Activated CD4-positive, alpha-beta T cell treated with anti-CD3 and anti-CD28 coated beads, Interleukin-2, amount 50 U/mL, for 4 hours (primary cell): ENCODE measurements at places on chromosomes 6 and 20.

GRCh38 chr6:100084316-100084990 is 90.4 kb upstream of the MCHR2 start:
- no peak for DNase-seq

DNA sequence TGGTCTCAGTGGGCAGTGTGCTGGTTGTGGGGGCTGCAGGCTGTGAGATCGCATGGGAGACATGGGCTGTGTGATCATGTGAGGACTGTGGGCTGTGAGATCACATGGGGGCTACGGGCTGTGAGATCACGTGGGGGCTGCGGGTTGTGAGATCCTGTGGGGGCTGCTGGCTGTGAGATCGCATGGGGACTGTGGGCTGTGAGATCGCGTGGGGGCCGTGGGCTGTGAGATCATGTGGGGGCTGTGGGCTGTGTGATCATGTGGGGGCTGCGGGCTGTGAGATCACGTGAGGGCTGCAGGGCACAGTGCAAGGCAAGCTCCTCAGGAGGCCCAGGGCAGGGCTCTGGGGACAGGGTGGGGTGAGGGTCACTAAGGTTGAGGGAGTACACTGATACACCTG is 140.5 kb upstream of the CST7 start:
- no peak for DNase-seq

GRCh38 chr20:61378694-61379355 is 126.8 kb downstream of the CDH4 start:
- DNase-seq, result no peak

DNA sequence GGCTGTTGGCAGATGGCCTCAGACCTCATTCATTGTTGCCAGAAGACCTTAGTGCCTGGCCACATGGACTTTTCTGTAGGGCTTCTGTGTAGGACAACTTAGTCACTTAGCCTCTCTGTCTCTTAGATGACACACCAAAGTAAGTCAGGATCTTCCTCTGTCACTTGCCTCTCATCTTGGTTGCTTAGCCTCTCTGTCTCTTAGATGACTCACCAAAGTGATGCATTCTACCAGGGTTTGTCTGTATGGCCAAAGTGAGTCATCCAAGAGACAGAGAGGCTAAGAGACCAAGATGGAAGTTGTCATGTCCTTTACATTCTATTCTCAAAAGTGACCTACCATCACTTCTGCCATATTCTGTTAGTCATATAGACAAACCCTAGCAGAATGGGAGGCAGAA is 255.9 kb upstream of the DEFB112 start:
- DNase-seq, result no peak

DNA sequence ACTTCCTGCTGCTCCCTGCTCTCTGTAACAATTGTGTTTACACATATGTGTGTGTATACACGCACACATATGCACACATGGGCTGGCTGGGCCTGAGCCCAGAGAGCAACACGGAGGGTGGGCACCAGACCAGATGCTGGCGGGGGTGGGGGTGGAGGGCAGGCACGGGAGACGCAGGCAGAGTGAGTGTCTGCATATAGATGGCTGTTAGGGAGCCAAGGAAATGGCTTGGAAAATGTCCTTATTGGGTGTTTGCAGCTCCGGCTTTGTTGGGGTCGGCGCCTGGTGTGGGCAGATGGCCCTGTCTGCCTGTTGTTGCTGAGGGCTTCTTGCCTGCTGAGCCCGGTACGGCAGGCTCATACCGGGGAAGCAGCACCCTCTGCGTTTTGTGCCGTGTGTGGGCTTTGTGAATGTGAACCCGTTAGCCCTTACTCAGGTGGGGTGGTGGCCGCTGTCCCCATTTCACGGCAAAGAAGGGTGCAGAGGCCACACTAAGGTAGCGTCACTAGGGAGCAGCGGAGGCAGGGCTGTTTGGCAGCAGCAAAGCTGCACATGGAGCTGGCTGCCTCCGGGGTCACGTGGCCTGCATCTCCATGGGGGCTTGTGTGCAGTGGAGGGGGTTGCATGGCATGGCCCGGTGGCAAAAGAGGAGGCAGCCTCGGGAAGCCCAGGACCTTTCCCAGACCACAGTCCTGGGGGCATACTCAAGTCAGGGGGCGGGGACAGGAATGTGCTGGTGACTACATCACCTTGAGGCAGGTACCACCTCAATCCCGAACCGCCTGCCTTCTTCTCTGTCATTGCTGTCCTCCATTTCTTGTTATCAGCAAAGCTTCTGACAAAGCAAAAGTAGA is 47.4 kb upstream of the SRF start:
- no peak for DNase-seq

GRCh38 chr6:155377061-155377460 is 62.8 kb upstream of the TFB1M start:
- no peak for DNase-seq

DNA sequence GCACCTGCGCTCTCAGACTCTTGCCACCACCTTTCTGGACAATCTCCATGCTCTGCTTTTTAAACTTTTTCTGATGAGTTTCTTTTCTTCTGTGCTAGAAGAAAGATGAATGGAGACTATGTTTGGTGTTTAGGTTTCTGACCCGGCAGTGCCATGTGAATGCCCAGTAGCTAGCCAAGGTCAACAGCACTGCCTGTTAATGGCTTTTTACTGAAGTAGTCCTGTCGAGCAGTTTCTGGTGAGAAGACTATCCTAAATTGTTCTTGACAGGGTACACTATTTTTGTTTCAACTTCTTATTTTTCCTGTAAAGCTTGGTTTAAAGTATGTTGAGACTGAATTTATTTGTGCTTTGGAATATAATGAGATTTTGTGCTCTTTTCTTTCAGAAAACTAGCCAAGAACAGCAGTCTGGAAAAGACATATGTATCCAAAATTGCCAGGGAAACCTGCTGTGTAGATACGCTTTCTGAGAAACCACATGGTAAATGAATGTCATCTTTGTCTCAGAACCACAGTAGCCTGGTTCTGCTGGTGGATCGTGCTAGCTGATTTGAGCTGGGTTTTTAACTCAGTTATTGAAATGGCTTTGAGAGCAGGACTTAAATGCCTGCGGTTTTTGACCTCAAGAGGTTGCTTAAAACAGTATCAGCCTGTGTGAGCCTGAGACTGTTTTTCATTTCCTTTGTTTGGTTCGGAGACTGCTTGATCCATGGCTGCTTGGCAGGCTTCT is 48.1 kb downstream of the KCNS1 start:
- DNase-seq, result no peak

- DNase-seq, result no peak
Measured at GRCh38 chr20:52768694-52769093, 203.5 kb upstream of the TSHZ2 start.

- no peak for DNase-seq
Measured at GRCh38 chr6:169908403-169908933, 157.0 kb downstream of the ERMARD start.

DNA sequence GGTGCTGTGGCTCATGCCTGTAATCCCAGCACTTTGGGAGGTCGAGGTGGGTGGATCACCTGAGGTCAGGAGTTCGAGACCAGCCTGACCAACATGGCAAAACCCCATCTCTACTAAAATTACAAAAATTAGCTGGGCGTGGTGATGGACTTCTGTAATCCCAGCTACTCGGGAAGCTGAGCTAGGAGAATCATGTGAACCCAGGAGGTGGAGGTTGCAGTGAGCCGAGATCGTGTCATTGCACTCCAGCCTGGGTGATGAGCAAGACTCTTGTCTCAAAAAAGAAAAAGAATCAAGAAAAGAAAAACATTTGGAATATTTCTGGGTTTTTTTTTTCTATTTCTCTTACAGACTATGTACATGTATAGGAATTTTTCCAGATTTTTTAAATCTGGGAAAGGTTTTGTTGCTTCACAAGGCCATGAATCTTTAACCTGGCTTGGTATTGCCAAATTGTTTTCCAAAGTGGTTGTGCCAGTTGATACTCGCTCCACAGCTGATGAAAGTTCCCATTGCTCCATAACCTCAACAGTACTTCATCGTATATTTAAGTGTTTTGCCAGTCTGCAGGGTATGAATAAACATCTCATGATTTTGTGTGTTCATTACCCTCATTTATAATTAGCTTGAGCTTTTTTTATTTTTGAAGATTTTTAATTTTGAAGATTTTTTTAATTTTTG is 33.5 kb downstream of the RNF217 start:
- DNase-seq, result no peak

GRCh38 chr6:149856256-149856994 is 7.7 kb downstream of the LRP11 start:
- no peak for DNase-seq

DNA sequence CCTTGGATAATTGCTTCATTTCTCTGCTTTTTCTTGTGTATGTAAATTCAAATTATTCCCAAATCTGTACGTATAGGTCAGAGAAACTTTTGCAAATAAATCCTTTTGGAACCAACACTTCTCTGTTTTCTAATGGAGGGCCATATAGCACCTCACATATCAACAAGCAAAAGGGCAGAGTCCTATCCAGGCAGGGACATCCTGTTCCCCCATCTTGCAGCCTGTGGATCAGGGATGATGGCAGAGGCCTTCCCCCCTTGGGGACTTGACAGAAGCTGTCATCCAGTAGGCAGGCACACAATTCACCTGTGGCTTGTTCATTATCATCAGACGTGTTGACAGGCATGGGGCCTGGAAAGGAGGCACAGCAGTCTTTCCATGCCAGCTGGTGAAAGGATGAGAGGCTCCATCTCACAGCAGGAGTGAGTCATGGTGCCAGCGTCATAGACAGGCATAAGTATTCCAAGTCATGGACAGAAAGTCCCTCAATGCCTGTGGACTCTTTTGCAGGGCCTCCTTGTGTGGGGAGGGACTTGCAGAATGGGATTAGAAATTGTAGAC is 31.8 kb upstream of the PLEKHG1 start:
- DNase-seq, result no peak

- no peak for DNase-seq
Measured at GRCh38 chr20:48181261-48181935, 396.1 kb upstream of the SULF2 start.

- no peak for DNase-seq
Measured at GRCh38 chr6:143357561-143358255, 92.8 kb downstream of the ADAT2 start.

GRCh38 chr20:35637276-35637675 is 21.6 kb downstream of the SPAG4 start:
- no peak for DNase-seq

GRCh38 chr20:48944663-48945297 is 23.3 kb downstream of the ARFGEF2 start:
- DNase-seq, result no peak

DNA sequence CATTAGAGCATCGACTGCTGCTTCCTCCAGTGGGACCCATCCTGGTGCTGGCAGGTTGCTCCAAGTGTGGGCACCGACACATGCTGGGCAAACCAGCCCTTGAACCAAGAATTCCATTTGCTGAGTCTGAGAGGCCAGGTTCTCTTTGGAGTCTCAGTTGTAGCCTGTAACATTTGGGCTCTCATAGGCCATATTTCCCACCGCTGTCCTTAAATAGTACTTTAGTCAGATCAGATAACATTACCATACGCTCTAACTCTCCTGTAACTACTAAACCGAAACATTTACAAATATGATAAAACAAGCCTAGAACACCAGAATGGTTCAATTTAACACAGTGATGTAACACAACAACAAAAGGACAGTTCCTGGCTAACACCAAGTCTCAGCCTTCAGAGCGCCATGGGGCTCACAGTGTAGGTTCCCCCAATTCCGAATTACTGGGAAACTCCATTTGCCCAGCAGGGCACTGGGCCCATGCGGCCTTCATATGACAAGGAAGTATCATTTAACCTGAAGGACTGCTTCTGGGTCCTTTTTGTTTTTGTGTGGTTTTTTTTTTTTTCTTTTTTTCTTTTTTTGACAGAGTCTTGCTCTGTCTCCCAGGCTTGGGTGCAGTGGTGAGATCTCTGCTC is 28.4 kb upstream of the CD93 start:
- DNase-seq, result no peak

- no peak for DNase-seq
Measured at GRCh38 chr6:92415656-92416055, 1003.7 kb downstream of the EPHA7 start.

DNA sequence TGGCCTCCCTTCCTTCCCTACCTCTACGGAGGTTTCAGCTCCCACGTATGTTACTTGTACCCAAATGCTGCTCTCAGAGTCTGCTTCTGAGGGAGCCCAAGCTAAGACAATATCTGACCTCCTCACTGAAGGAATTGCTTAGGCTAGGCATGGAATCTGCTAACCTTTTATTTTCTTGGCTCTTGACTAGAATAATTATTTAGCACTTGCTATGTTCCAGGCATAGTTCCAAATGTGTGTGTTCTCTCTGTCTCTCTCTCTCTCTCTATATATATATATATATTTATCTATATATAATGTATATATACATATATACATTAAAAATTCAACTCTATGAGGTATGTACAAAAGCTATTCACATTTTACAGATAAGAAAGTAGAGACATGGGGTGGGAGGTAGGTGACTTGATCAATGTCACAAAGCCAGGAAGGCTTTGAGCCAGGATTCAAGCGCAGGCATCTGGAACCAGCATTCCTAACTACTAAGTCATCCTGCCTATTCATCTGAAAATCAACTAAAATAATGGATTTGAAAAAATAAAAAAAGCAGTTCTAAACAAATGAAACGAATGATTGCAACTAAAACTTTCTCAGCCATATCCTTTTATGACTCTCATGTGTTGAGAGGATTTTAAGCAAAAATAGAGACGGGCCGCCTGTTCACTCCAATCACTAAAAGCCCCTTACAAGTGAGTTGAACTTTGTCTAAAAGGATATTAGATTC is 189.7 kb upstream of the JAG1 start:
- DNase-seq, result no peak

DNA sequence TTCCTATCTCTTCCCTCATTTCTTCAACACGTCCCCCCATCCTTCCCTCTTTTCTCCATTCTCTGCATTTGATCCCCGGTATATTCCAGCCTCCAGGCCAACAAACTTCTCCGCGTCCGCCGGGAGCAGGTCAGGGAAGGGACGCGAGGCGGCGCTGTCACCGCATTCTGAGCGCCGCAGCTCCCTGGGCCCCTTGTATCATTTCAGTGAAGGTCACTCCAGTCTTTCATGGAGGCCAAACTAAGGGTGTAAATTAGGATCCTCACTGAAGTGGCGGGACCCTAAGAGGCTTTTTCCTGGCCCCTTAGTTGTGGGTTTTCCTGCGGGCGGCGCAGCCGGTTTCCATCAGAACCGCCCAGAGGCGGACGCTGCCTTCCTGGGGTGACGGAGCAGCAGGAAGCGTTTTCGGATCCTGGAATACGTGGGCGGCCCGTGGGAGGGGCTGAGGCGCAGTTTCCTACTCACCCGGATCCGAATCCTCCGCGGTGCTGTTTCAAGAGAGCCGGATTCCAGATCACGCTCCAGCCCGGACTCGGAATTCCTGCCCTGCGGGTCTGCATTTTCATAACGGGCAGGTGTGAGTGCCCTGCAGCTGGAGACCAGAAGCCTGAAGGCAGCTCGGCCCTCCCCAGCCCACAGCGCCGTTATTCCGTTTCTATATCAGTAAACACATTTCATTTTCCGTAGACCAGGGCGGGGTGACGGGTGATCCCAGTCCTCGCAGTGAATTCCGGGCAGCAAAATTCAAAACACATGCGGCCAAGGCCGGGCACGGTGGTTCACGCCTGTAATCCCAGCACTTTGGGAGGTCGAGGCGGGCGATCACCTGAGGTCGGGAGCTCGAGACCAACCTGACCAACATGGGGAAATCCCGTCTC is 3.6 kb upstream of the MICA start:
- DNase-seq, result peak; percentile 67
